ENCODE measurements at places on chromosomes 5 and 9.

DNA sequence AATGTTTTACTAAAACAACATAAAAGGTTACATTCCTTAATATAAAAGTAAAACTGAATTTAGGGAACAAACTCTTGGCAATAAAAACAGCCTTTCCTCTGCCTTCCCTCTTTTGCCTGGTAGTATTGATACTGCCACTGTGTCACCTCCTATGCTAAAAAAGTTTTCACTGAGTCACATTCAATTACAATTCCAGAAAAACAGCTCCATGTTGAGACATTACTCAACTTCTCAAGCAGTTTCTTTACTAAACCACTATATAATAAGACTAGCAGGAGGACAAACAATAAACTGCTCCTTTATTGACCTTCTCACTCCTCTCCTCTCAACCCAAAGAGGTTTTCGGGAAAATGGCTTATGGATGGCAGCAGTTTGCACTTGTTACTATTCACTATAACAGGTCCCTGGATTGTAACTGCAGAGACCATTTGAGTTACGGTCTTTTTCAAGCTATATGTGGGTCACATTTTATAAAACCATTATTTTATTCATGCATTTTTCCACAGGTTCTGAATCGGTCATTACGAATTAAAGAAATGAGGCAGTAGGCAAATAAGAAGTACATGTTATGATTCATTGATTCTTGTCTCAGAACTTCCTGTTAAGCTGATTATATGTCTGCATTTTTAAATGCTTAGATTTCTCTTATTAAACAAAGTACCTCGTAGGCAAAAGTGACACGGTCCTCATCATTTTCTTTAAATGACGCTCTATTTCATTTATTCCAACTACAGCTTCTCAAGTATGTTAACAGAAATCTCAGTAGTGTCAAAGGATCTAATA lies 2.1 kb downstream of the ZDHHC21 start:
- DNase-seq: peak; percentile 34

DNA sequence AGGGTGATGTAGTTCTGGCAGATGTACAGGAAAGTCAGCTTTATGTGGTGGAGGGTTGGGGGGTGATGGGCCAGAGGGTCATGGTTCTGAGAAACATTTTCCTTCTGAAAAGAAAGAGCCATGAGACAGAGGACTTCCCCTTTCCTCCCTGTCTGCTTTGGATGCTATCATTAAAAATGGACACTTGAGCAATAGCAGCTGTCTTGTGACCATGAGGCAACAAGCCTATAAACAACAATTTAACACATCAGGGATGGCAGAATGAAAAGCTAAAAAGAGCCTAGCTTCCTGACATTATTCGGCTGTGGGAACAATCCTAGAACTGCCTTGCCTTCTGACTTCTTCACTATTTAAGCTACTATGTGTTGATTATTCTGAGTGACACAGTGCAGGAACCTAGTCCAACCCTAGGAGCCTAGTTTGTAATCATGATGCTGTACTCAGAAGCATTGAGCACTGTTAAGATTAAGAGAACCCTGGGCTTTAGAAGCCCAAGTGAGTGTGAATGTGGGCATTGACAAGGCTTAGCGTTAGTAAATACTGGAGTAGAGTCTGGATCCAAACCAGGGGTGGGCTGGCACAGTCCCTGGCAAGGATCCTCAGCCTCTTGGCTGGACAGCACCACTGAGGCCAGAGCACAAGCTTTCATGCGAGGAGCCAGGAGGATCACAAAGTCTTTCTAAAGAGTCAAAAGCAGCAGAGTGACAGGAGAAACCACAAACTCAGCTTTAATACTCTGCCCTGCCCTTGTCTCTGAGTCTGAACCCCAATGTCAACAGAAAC lies 178.5 kb upstream of the EGFLAM start:
- no peak for DNase-seq

GRCh38 chr5:169610606-169611005 lies 26.5 kb upstream of the DOCK2 start:
- DNase-seq: peak; percentile 12

- DNase-seq: no peak
Measured at GRCh38 chr9:126347911-126348760, 21.5 kb downstream of the MVB12B start.

- no peak for DNase-seq
Measured at GRCh38 chr9:131382850-131383729, 10.8 kb upstream of the PRRC2B start.

- DNase-seq: no peak
Measured at GRCh38 chr5:65034813-65035209, 266.1 kb downstream of the CWC27 start.

- DNase-seq: no peak
Measured at GRCh38 chr9:3386753-3387152, 139.0 kb downstream of the RFX3 start.

DNA sequence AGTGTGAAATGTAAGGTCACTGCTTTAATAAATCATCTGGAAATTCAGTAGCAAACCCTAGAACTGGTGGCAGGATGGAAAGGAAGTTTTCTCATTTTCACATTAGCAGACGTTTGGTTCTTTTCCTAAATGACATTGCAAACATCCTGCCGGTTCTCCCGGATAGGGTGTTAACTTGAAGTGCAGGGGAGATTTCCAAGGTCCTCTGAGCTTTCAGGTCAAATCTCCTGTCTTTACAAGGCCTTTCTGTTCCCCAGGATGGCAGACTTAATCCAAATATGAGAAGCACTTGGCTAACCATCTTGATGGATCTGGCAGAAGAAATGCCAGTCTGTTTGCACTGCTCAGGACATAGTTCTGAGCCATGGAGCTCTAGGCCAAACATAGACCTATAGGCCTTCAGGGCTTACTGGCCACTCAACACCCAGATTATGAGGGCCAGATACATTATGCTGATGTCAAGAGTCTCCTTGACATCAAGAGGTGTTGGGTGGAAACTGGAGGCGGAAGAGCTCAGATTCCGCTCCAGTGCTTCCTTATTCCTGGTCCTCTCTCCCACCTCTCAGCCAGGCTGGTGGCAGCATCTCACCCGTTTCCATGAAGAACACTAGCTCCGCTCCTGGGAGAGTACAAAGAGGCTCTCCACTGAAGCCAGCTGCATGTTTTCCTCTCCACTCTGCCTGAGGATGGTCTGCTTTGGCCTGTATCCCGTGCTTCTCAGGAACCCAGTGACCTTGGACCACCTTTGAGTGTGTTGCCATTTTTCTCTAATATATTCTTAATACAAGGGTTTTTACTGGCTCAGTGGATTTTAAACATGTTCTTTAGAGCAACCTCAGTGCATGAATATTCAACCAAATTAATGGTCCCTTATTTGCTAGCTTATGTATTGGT lies 61.0 kb downstream of the RALGPS1 start:
- DNase-seq: no peak

GRCh38 chr5:77311214-77311571 lies 100.7 kb downstream of the PDE8B start:
- no peak for DNase-seq

DNA sequence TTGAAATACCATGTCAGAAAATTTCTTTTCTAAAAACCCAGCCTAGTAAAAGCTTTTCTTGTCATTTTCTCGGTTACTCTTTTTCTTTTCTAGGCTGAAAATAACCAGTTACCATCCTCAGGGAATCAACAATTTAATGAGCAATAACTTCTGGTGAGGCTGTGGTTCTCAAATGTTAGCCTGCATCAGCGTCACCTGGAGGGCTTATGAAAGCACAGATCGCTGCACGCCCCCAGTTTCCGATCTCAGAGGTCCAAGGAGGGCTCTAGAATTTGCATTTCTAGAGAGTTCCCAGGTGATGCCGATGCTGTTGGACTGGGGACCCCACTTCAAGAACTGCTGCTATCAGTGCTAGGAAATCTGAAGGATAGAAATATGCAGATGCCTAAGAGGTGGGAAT lies 28.9 kb upstream of the TLE1 start:
- DNase-seq: no peak

DNA sequence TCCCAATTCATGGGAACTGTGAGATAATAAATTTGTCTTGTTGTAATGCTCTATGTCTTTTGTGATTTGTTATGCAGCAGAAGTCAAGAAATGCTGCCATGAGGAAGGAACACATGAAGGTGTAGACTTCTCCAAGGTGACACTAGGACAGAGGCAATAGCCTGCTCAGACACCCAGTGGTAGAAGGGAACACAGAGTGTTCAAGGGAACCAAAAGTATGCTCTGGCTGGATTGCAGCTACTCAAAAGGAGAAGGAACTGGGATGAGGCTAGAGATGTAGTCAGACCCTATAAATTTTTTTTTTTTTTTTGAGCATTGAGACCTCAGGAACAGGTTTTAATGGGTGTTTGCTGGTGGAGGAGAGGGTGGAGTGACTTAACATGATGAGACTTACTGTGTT lies 232.5 kb downstream of the PARP8 start:
- no peak for DNase-seq

DNA sequence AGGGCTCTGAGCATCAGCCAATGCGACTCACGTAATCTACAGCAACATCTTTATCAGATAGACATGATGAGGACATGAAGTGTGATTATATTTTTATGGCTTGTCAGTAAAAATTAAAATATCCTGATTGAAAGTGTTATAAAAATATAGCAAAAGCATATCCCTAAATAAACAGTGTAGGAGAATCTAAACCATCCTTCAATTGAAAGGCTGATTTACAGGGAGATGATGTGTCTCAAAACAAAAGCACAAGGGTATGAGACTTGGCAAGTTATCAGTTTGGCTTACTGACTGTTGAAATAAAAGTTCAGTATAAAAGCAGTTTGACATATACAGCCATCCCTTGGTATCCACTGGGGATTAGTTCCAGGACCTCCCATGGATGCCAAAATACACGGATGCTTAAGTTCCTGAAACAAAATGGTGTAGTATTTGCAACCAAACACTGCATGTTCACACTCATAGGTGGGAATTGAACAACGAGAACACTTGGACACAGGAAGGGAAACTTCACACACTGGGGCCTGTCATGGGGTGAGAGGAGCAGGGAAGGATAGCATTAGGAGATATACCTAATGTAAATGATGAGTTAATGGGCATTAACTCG lies 149.9 kb upstream of the MAP1B start:
- no peak for DNase-seq

DNA sequence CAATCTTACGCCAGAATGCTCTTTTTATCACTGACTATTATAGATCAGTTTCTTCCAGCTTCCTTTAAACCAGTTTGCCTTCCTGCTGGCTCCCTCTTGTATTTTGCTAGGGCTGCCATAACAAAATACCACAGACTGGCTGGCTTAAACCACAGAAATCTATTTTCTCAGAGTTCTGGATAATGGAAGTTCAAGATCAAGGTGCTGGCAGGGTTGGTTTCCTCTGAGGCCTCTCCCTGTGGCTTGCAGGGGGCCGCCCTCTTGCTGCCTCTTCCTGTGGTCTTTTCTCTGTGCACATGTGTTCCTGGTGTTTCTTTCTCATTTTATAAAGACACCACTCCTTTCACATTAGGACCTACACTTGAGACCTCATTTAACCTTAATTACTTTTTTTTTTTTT lies 6.8 kb upstream of the FXN start:
- DNase-seq: no peak

- DNase-seq: no peak
Measured at GRCh38 chr5:36438765-36439561, 137.3 kb upstream of the RANBP3L start.

- DNase-seq: no peak
Measured at GRCh38 chr5:128258372-128258771, 174.8 kb downstream of the SLC12A2 start.

GRCh38 chr5:135944967-135945560 lies 9.7 kb downstream of the LECT2 start:
- DNase-seq: peak; percentile 79

GRCh38 chr9:18274693-18275092 lies 199.3 kb upstream of the ADAMTSL1 start:
- peak; percentile 17 for DNase-seq

DNA sequence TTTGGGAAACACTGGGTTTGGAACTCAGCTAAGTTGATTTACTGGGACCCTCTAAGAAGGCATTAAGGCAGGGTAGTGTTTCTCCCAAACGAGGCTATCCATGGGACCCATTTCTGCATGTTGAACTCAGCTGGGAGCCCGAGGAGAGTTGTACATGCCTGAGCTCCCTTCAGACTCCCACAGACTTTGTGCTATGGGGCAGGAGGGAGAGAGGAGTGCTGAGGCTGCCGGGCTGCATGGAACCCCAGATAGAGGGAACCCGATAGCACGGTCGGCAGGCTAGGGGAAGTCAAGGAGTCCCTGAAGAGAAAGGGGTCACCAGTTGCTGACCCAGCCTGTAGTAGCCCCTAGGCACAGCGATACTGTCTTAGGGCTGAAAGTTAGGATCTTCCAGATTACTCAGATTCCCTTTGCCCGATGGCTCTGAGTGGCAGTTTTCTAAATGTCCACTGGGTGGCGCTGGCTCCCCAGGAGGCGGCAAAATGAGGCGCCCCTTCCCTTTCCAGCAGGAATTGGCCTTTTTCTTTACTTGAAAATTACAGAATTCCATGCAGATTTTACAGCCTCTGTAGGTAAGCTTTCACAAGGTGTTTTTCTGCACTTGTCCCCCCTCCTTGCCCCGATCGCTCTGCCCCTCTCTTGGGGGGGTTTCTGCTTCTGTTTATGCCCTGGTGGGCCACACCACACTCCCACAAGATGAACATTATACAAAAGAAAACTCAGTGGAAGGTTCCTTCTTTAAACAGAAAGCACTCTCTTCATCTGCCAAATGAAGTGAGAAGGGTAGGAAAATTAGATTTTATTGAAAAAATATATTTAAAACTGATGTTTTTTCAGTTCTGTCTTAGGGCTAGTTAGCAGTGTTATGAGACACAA lies 17.8 kb downstream of the NANS start:
- DNase-seq: peak; percentile 52

GRCh38 chr9:16689351-16689938 lies 181.0 kb downstream of the BNC2 start:
- no peak for DNase-seq

- DNase-seq: peak; percentile 66
Measured at GRCh38 chr5:17132444-17133083, 84.9 kb upstream of the BASP1 start.

GRCh38 chr5:181203777-181204112 lies 1.3 kb downstream of the TRIM7 start:
- no peak for DNase-seq

DNA sequence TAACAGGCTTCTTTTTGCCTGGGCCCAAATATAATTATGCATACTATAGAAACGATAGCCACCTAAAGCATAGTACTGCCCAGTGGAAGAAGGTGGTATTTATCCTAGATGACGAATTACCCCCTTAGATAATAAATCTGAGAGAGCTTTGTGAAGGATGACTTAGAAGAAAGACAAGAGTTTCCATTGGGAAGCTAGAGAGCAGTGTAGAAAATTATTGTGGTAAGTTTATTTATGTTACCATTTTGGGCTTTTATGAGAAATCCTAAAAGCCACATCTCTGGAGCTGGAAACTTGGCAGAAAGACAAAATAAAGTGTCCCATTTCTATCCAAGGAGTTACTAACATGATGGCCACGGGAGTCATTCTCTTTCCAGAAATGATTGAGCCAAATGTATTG lies 172.0 kb upstream of the SEMA6A start:
- no peak for DNase-seq

GRCh38 chr5:91269198-91269597 lies 113.9 kb downstream of the ARRDC3 start:
- DNase-seq: no peak

GRCh38 chr9:88651682-88652633 lies 117.0 kb downstream of the NXNL2 start:
- no peak for DNase-seq

All from kidney capillary endothelial cell (primary cell).